ENCODE measurements at places on chromosomes 5 and 9.

- peak; percentile 96 for DNase-seq
Measured at GRCh38 chr5:34743878-34744277, 87.8 kb downstream of the RAI14 start.

DNA sequence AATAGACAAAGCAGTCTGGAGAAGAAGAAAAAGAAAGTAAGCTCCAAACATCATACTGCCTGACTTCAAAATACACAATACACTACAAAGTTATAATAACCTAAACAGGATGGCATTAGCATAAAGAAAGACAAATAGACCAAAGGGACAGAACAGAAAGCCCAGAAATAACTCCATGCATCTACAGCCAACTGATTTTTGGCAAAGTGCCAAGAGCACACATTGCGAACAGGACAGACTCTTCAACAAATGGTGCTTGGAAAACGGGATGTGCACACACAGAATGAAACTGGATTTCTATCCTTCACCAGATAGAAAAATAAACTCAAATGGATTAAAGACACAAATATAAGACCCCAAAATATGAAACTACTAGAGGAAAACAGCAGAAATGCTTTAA is 66.6 kb upstream of the SPATA31E1 start:
- no peak for DNase-seq

- DNase-seq = no peak
Measured at GRCh38 chr9:130906735-130907416, 10.3 kb upstream of the QRFP start.

GRCh38 chr5:179606071-179606909 is 17.2 kb downstream of the HNRNPH1 start:
- no peak for DNase-seq

DNA sequence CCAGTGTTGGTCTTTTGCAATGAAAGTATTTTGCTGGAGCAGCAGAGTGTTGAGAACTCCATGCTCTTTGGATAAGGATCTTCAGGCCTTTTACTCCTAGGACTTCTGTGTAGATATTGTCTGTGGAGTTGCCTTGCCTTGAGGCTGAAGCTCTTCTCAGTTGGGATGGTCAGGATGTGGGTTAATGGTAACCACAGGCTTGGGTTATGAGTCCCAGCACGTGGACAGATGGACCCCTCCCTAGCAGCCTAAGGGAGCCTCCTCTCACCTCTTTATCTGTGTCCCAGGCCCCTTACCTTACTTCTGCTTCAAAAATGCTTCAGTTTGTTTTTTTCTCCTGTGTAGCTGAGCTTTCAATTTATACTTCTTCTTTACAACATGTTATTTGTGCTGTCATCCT is 109.9 kb downstream of the MEGF10 start:
- no peak for DNase-seq

DNA sequence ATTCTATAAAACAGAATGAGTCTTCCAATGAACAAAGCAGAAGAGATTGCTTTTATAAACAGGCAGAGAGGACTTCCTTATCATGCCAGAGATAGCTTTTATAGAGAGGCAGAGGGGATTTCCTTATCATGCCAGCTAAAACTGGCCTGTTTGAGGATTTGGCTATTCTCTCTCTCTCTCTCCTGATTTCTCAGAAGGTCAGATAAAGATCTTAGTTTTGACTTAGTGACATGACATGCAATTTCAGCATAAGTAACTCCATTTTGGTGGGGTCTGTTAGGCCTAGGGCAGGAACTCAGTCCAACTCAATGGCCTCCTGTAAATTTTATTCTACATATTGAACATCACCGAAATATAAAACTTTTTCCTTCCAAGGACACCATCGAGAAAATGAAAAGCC is 31.5 kb upstream of the DENND4C start:
- DNase-seq = no peak

GRCh38 chr5:26569929-26570258 is 468.5 kb downstream of the CDH9 start:
- no peak for DNase-seq

DNA sequence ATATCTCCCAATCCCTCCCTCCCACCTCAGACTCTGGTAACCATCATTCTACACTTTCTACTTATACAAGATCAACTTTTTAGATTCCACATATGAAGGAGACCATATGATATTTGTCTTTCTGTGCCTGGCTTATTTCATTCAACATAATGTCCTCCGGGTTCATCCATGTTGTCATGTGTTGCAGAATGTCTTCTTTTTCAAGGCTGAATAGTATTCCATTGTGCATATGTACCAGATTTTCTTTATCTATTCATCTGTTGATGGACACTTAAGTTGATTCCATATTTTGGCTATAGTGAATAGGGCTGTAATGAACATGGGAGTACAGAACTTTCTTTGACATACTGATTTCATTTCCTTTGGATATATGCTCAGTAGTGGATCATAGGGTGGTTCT is 78.9 kb upstream of the MAP1B start:
- no peak for DNase-seq
